ENCODE measurements at places on chromosomes 16 and 17.
A peak's percentile ranks its signal among the peaks of the same experiment; 100 is the strongest.

GRCh38 chr16:84759061-84759460 lies 59.3 kb downstream of the USP10 start:
- DNase-seq = no peak

DNA sequence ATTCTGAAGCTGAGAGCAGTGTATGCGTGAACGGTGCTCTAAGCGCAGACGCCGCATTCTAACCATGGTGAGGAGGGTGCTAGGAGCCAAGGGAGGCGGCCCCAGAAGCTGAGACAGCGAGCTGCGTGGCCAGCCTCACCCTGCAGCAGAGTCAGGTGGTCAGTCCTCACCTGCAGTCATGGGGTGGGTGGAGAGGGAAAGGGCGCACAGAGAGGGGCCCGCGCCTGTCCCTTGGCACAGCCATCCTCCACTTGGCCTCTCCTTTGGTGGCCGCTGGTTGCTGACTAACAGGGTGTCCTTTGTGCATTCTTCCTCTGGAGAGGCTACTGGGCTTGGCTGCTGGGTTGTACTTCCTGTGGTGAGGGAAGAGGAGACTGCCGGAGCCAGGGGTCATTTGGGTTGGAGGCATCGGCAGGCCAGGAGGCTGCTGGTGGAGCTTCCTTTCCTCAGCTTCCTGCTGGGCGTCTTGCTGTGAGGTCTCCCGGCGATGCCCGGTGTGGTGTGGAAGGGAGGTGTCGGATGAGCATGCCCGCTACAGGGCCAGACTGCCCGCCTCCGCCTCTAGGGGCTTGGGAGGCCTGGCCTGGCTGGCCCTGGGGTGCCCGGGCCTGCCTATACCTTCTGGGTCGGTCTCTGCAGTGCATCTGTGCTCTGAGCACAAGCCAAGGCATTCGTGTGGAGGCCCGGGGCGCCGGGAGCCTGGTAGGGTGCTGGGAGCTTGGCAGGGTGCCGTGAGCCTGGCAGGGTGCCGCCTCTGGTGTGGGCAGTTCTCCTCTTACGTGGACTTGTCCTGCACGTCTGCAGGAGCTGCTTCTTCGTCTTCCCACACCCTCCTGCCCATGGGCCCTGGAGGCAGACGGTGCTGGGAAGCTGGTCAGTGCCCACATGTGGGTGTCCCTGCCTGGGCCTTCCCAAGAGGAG lies 17.4 kb downstream of the RNF213 start:
- DNase-seq = no peak

DNA sequence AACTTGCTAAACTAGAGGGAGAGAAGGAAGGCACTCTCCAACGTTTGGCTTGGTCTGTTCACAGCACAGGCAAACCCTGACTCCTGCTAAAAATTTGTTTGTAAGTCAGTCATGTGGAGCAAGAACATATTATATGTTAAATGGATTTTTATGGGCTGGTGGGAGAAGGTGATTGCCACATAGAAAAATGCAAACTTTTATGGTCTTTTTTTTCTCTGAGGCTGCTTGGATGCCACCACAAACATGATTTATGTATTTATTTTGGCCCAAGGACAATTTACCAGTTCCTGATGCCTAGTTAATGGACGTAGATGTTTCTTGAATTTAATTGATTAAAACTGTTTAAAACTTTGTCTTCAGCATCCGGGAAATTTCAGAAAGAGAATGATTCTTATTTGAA lies 274.2 kb upstream of the MYOCD start:
- no peak for DNase-seq

GRCh38 chr16:18984435-18985005 lies 786 bp downstream of the TMC7 start:
- DNase-seq = no peak

- DNase-seq = no peak
These were observed 27.4 kb downstream of the USP43 start for GRCh38 chr17:9672691-9673090.

GRCh38 chr16:1042866-1043265 lies 29.7 kb upstream of the SSTR5 start:
- peak; percentile 99 for DNase-seq

DNA sequence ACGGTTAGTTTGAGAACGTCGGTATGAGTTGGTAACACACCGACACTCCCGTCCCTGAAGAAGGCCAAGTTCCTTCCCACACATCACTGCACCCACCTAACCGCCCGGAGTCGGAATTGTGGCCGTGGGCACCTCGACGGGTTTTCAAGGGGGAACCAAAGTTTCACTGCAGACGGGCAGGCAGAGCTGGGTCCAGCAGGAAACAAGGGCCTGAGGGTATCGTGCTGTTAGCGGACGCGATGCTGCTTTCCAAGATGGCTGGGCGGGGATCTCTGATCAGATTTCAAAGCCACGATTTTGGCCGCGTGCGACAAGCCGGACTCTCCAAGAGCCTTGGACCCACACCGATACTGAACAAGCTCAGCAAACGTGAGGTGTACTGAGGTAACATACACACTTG lies 82.3 kb upstream of the DOC2B start:
- DNase-seq = no peak

DNA sequence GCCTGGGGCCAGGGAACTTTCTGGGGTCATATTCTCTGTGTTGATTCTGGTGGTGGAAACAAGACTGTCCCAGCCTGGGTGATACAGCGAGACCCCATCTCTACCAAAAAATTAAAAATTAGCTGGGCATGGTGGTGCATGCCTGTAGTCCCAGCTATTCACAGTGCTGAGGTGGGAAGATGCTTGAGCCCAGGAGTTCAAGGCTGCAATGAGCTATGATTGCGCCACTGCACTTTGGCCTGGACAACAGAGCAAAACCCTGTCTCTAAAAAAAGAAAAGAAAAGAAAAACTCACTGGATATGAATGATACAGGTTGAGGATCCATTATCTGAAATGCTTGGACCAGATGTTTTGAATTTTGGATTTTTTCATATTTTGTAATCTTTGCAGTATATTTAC lies 13.6 kb downstream of the SCGB1C2 start:
- DNase-seq = no peak

GRCh38 chr17:3609689-3610088 lies 478 bp upstream of the TRPV1 start:
- DNase-seq = no peak

GRCh38 chr16:70258065-70258464 lies 6.3 kb upstream of the EXOSC6 start:
- no peak for DNase-seq

DNA sequence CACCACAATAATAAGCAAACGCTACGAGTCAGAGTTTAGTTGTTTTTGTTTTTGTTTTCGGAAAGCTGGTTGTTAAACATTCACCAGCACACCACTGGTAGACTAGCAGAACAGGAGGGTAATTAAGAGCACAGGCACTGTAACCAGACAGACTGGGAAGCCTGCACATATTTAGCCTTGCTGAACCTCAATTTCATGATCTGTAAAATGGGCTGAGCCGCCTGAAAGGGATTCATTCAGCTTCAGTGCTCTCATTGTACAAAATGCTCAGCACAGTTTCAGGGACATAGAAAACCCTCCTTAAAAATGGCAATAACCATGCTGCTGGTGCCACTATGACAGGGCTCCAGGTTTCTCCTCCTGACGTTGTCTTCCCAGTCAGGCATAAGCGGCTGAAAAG lies 66.4 kb downstream of the TMEM114 start:
- no peak for DNase-seq

All from RPMI8226 (cell line).